ENCODE measurements at places on chromosomes 1 and 21.

GRCh38 chr21:26437326-26438009 lies 135.6 kb downstream of the CYYR1 start:
- no peak for DNase-seq

GRCh38 chr21:39040494-39041110 lies 142.6 kb downstream of the PSMG1 start:
- no peak for DNase-seq

- no peak for DNase-seq
Measured at GRCh38 chr1:98516306-98516705, 145.2 kb upstream of the SNX7 start.

GRCh38 chr1:71080230-71080738 lies 551 bp downstream of the ZRANB2 start:
- DNase-seq, result no peak

DNA sequence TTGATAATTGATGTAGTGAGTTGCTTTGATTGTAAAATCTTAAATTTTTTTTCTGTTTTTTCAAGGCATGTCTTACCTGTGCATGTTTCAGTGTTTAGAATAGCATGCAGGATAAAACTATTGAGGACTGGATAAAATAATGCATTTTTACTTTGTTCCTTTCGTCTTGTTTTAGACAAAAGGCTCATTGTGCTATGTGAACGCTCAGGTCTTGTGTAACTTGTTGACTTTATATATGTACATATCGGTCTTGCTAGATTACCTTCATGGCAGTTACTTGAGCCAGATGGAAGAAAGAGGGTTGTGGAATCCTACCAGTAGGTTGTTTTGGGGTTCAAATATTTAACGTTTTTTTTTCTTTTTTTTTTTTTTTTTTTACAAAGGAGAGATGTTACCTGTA lies 7.0 kb downstream of the NFIA start:
- DNase-seq, result no peak

- no peak for DNase-seq
Measured at GRCh38 chr21:34363733-34364132, at the start of gene KCNE2. TSS of gene KCNE2 (plus strand) at chr21:34364006. CDS start at chr21:34370479, 6,473 bp downstream.

DNA sequence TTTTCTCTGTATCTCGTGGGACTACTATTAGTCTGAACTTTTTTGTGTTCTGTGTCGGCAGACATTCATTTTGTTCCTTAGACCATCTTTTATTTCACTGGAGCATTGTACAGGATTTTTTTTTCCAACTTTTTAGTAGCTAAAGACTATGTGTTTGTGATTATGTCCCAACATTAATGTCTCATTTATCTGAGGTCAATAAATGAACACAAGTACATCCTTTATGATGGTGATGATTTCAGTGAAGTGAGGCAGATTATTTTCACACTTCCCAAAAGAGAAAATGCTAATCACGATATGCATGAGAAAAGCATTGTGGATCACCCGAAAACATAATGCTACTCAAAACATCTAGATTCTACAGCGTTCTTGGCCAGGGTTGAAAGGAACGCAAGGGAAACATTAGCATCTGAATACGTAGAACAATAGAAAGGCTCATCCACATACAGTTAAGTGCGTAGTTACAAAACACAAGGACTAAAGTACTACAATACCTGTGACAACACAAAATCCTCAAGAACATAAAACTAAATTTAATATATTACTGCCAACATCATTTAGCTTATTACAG lies 981.7 kb upstream of the NCAM2 start:
- DNase-seq, result no peak

GRCh38 chr1:110220324-110220723 lies 10.2 kb downstream of the KCNC4 start:
- no peak for DNase-seq

GRCh38 chr21:44083631-44084291 lies 23.4 kb upstream of the PWP2 start:
- no peak for DNase-seq

DNA sequence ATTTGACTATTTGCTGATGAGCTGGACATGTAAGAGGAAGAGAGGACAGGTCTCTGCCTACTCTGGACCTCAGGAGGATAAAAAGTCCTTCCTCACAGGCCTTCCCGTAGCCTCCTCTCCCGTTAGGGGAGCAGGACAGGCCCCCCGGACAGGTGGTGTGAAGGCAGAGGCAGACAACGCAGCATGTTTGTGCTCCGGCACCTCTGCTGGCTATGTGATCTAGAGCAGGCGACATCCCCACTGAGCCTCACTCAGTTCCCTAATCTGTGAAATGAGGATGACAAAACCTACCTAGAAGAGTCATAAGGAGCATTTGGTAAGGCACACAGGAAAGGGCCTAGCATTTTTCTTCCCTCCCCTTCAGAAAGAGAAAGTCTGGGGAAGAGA lies 34.8 kb downstream of the KIAA1614 start:
- DNase-seq, result no peak

- no peak for DNase-seq
Measured at GRCh38 chr1:25223471-25223870, 8.8 kb downstream of the SYF2 start.

- no peak for DNase-seq
Measured at GRCh38 chr1:4088676-4089075, 188.6 kb upstream of the C1orf174 start.

DNA sequence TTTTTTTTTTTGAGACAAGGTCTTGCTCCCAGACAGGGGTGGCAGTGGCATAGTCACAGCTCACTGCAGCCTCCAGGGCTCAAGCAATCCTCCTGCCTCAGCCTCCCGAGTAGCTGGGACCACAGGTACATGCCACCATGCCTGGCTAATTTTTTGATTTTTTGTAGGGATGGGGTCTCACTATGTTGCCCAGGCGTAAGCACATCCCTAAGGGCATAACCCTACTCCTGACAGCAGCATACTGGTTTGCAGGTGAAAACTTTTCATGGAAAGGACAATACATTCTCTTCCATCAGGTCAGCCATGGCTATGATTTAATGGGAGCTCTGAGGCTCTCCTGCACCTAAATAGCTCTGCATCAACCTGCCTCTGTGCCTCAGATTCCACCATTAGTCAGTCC lies 29.4 kb downstream of the UBIAD1 start:
- no peak for DNase-seq

DNA sequence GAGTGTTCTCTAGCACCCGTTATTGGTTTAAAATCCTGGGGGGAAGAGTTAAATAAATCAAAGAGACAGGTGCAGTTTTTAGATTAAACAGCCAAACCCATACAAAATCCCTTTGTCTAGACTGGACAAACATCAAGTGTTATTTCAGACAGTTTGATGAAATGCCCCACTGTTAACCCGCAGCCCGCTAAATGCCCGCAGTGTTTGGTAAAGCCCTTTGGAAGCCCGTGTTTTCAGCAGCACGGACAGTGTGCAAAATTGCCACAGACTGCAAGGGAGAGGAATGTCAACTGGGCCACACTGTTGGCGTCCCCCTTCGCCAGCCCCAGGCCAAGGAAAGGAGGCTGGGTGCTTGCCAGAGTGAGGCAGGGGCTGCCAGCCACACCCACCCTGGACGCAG lies 26.6 kb downstream of the AJAP1 start:
- DNase-seq, result no peak

DNA sequence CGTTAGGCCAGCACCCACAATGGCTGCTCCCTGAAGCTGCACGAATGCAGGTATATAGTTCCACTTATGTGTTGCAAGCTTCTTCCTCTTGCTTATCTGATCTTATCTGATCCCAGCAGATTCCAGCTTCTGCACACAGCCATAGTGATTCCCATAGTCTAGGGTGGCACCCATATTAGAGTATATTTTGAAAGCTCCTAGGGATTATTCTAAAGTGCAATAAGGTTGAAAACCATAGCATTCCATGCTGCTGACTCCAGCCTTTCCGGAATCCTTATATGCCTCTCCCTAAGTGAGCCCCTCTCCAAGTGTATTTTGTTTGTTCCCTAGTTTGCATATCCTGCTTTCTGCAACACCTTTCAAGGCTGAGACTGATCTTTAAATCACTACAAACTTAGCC lies 432.0 kb downstream of the SETD4 start:
- no peak for DNase-seq
